Cerebellum (tissue), 4 donors: ENCODE measurements at places on chromosomes 7 and 10. TPM values are rescaled to one million over a fixed set of nuclear protein-coding genes. Genes with fewer than 3 reads are reported as not detected.

Gene GPNMB
- 5.2 TPM for total RNA-seq

GRCh38 chr10:78866731-78867554 lies 201.8 kb upstream of the ZMIZ1 start:
- no peak for DNase-seq

- DNase-seq = peak; percentile 66
Observed at GRCh38 chr10:69439350-69439739, 11.9 kb upstream of the TSPAN15 start.

GRCh38 chr10:36725581-36726520 lies 399.5 kb upstream of the ANKRD30A start:
- no peak for DNase-seq

Gene ITGB8
- 82.5 TPM for total RNA-seq

Gene VSTM4
- total RNA-seq = 10.4 TPM

Gene PWWP2B
- 4.7 TPM for total RNA-seq

Gene GRM8
- total RNA-seq = 25.2 TPM

Gene PLEKHS1
- total RNA-seq = not detected

DNA sequence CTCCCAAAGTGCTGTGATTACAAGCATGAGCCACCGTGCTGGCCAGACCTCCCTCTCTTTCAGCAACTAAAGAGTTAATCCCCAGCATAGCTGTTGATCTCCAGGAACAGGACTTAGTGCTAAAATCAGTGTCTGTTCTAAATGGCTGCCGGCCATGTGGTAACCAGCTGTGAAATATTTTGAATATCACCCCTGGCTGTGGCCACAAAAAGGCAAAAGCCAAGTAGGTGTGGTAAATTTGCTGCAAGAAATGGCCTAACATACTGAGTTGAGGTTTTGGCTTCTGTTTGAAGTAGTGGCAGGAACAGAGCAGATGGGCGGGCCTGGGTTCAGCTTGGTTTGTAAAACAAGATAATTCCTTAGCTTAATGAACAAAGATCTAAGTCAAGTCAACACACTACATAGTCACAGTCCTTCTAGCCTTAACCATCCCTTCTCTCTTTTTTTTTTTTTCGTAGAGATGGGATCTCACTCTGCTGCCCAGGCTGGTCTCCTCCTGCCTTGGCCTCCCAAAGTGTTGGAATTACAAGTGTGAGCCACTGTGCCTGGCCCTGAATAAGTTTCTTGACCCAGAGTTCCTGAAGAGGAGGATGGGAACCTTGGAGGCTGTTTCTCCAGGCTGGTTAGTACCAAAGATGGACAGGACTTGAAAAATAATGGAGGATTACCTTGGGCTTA lies 22.7 kb upstream of the AGFG2 start:
- DNase-seq = no peak

DNA sequence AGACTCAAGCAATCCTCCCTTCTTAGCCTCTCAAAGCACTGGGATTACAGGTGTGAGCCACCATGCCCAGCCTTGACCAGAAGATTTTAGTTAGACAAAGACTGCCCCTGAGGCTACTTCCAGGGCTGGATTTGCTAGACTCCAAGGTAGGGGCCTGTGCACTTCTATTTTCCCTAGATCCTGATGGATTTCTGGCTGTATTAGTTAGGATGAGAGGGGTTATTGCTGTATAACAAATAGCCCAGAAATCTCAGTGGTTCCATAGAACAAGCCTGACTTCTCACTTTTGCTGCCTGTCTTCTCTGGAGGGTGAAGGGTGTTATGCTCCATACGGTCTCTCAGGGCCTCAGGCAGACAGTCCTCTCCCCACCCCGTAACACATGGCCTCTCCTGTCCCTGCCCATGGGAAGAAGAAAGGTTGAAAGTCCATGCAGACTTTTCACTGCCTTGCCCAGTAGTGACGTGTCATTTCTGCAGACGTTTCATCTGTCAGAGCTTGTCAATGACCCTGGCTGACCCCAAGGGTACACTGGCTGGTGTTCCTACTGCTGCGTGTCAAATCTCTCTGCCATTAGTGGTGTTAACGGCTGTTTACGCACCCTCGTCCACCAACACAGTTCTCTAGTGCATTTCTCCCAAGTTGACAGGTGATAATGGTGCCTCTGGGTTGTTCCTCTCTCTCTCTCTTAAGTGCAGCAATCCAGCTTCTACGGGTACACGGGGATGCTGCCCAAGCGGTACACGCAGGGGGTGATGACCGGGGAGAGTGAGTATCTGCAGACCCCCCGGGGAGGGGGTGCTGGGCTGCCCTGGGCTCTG lies 11.6 kb downstream of the SLC29A4 start:
- DNase-seq = no peak

DNA sequence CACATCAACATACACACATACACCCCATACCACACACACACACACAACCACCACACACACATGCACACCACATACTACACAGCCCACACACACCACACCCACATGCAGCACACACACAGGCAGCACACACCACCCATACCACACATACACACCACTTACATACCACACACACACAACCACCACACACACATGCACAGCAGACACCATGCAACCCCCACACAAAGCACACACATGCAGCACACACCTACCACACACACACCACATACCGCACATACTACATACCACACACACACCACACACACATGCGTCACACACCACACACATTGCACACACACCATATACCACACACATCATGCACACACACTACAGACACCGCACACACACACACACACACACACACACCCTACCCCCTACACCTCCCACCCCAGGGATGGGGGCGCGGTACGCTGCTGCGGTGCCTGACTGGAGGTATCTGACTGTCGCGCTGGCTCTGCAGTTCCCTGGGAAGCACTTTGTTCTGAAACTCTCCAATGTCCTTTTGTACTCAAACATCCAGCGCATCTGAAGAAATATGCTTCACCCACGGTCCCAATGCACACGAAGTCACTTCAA lies 5.4 kb upstream of the TRPV6 start:
- DNase-seq = no peak

- peak; percentile 92 for DNase-seq
Observed at GRCh38 chr7:44065431-44066110, at the start of gene PGAM2. Gene PGAM2 (minus strand): TSS chr7:44065567. CDS start chr7:44065529, 38 bp downstream.

DNA sequence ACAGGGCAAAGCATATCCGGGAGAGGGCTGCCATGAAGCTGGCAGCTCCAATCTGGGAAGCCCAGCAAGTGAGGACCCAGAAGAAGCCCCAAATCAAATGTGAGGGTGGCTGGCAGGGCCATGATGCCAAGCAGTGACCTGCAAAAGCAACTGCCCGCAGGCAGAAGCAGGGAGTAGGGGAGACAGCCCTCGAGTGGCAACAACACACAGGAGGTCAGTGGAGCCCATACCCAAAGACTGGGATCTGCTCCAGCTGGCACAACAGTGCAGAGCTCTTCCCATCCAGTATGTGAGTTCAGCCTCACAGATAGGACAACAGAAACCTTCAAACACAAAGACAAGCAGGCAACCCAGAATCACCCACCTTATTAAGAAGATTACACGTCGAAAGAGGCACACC lies 45.0 kb downstream of the GRID1 start:
- DNase-seq = no peak

- no peak for DNase-seq
Observed at GRCh38 chr7:157405914-157406810, 69.4 kb downstream of the DNAJB6 start.

- no peak for DNase-seq
Observed at GRCh38 chr10:61452655-61453641, at the start of gene TMEM26. Gene TMEM26 (minus strand): TSS chr10:61453381. CDS start chr10:61453081, 300 bp downstream.

Gene OR9A2
- total RNA-seq = 2.6 TPM

Gene TWIST1
- total RNA-seq = 2.7 TPM

GRCh38 chr7:74569501-74570075 lies 87.9 kb upstream of the GTF2I start:
- DNase-seq = no peak

Gene MAGI2
- 101 TPM for total RNA-seq

- peak; percentile 63 for DNase-seq
Observed at GRCh38 chr10:70331486-70332268, 47.9 kb upstream of the NPFFR1 start.

GRCh38 chr10:121942749-121943416 lies 15.1 kb upstream of the ATE1 start:
- DNase-seq = no peak

- DNase-seq = no peak
Observed at GRCh38 chr10:6077071-6077675, 11.7 kb upstream of the RBM17 start.

DNA sequence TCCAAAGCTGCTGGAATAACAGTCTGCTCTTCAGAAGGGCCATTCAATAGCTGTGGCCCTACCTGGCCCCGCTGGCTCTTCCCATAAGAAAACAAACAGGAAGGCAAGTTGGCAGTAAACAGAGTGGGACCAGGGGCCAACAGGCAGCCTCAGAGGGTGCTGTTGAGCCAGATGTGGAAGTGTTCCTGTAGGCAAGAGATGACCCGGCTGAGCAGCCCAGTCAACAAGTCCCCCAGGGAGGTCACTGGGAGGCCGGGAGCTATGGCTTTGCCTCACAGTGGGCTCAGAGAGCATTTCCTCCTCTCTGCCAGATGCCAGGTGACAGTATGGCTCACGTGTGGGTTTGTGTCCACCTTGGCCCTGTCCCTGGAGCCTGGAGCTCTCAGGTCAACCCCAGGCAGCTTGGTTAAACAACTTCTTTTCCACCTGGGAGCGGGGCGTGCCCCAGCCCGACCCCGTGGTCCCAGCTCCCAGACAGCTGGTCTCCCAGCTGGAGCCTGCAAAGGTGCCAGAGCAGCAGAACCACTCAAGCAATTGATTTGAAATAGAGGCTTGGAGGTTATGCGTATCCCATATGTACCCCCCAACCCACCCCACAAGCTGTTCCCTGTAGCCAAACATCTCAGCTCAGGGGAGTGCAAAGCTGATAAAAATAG lies 33.8 kb upstream of the LOXL4 start:
- no peak for DNase-seq

GRCh38 chr10:98916526-98917125 lies 319.0 kb downstream of the HPSE2 start:
- DNase-seq = no peak

DNA sequence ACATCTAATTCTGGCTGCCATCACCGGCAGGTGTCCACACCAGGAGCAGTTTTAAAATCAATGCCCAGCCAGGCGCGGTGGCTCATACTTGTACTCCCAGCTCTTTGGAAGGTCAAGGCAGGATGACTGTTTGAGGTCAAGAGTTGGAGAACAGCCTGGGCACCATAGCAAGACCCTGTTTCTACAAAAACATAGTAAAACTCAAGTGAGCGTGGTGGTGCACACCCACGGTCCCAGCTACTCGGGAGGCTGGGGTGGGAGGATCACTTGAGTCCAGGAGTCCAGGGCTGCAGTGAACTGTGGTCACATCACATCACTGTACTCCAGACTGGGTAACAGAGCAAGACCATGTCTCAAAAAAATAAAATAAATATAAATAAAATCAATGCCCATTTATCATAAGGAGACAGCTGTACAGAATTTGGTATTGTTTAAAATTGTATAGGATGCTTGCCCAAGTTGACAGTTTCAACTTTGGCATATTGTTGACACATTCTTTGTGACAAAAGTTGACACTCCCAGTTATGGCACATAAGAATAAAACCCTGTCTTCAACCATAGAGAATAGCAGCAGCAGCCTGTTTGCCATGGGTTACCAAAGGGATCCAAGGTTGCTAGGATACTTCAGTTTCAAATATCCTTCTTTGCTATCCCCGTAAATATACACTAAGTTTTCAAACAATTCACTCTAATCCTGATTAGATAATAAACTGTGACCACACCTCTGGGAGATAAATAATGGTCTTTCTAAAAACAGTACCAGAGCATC lies 193.0 kb downstream of the FAM107B start:
- no peak for DNase-seq

DNA sequence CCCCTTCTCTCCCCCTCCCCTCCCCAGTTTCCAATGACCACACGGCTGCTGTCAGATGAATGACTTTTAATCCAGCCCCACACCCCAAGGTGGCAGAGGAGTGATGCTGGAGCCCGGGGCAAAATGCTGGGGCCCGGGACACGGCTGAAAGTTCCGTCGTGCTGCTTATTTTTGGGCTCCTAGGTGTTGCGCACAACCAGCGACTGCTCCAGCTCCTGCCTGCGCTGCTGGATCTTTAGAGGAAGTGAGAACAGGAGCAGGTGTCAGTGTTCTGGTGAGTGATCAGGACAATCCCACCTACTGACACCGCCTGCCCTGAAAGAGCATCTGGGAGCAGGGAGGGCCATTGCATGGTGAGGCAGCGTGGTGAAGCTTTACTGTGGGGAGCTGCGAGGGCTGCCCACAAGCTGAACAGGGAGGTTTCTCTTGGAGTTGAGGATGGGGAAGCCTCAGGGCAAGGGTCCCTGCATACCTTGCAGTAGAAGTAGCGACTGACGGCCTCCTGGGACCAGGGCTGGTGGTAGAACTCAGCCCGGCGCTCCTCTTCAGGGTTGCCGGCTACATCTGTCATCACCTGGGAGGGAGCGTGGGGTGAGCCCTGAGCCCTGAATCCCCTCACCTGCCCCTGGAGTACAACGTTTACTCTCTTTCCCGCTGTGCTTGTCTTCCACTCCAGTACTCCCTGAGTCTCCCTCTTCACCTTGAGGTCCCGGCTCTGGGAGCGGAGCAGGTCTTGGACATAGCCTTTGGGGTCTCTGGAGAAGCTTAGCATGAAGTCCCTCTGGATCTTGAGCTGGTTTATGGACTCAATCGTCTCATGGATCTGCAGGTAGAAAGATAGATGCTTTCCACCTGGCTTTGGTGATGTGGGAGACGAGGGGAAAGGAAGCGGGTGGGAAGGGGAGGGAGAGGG lies 6.9 kb downstream of the CHPF2 start:
- no peak for DNase-seq

Gene GTF2I
- 328 TPM for total RNA-seq

DNA sequence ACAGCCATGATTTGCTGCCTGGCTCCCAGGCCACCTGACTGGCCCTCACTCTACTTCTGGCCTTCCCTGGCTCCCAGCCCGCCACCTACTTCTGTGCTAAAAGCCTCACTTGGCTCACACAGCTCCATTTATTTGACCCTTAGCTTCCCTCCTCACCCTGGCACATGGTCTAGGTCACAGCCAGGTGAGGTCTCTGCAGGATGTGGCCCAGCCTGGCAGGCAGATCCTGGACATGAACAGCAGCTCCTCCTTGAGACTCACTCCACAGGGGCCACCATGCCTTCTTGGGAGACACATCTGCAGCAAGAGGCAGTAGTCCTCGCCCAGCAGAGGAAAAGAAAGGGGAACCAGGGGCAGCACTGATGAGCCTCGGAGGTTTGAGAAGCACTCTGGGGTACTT lies 64.6 kb downstream of the GRID1 start:
- no peak for DNase-seq
